Activated CD8-positive, alpha-beta T cell treated with anti-CD3 and anti-CD28 coated beads, Interleukin-2, amount 10 ng/mL, durations not matched to agents 7 days and 5 days (primary cell): ENCODE measurements at places on chromosomes 3 and 15. TPM values are rescaled to one million over a fixed set of nuclear protein-coding genes. Genes with fewer than 3 reads are reported as not detected.

DNA sequence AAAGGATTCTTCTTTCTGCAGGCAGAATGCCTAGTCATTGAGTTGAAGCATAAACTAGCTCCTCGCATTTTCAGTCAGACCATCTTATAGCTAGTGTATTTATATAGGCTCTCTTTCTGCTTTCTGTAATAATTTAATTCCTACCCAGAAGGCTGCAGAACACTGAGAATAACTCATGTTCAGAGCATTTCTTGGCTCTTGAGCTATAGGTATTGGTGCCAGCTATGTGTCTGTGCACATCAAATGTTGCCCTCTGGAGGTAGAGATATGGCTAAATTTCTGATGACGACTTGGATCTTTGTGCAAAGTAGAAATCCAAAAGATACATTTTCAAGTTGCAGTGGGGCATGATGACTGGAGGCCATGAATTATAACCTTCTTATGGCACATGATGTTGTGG is 336.2 kb upstream of the TPM1 start:
- H3K27me3 ChIP-seq, result no peaks in the 10 kb centered on the region
- H3K4me1 ChIP-seq, result no peaks in the 10 kb centered on the region
- no peak overlapping the region for H3K27ac ChIP-seq
- H3K36me3 ChIP-seq, result no peaks in the 10 kb centered on the region

DNA sequence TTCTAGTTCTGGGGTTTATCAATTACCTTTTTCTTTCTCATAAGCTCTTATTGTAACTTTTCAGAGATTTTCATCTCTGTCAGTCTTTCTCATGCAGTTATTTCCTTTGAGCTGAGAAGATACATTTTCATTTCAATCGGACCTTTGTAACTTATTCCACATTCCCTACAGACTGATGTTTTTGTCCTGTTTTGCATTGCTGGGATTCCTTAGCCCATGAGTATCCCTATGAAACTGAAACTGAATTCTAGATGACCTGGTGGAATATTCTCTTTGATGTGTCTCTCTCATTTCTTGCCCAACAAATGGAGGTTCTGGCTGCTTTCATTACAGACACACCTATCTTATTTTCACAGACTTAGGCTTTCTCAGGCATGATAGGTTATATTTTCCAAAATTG is 10.5 kb upstream of the EPHA6 start:
- no peak for DNase-seq
- no peaks in the 10 kb centered on the region for H3K27me3 ChIP-seq
- no peak overlapping the region for H3K27ac ChIP-seq
- H3K4me3 ChIP-seq, result no peak overlapping the region

- no peak overlapping the region for H3K27ac ChIP-seq
- H3K4me1 ChIP-seq, result peaks cover 3% of the 10 kb centered on the region
- no peaks in the 10 kb centered on the region for H3K27me3 ChIP-seq
Observed at GRCh38 chr3:78804251-78805037, 963.4 kb downstream of the ROBO1 start.

- no peaks in the 10 kb centered on the region for H3K4me1 ChIP-seq
- H3K27me3 ChIP-seq, result no peaks in the 10 kb centered on the region
- H3K4me3 ChIP-seq, result no peak overlapping the region
- no peak overlapping the region for H3K27ac ChIP-seq
- DNase-seq, result no peak
Observed at GRCh38 chr3:175307642-175308041, 448.5 kb downstream of the NAALADL2 start.

DNA sequence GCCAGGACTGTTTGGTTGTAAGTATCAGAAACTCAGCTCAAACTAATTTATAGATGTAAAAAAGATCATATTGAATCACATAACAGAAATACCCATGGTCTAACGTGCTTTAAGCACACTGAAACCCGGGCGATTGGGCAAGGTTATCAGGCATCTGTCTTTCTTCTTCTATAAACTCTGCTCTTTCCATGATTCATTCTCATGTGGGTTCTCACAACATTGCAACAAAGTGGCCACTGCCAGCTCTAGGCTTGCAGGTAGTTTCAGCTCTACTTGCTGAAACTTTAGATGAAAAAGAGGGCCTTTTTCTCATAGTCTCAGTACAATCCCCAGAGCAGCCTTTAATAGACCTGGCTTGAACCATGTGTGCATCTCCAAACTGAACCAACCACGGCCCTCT is 456.1 kb downstream of the MFSD1 start:
- H3K4me3 ChIP-seq, result no peak overlapping the region
- H3K4me1 ChIP-seq, result no peaks in the 10 kb centered on the region
- no peak overlapping the region for H3K27ac ChIP-seq
- DNase-seq, result no peak
- H3K27me3 ChIP-seq, result peaks cover 5% of the 10 kb centered on the region
- no peaks in the 10 kb centered on the region for H3K36me3 ChIP-seq

DNA sequence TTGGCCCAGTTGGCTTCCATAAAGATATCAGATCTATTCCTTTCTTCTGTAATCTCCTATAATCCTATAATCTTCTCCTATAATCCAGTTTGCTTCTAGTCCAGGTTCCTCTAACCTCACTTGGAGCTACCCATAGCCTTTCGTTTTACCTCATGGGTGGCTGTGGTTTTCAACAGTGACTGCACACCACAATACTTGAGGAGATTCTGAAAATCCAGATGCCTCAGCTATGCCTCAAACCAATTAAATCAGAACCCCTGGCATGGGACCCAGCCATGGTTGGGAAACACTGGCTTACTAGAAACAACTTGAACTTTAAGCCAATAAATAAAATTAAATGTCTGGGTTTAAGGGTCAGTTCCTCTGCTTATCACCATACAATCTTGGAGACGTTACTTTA is 86.1 kb upstream of the NTRK3 start:
- no peak overlapping the region for H3K4me3 ChIP-seq
- H3K4me1 ChIP-seq, result no peaks in the 10 kb centered on the region
- H3K36me3 ChIP-seq, result no peaks in the 10 kb centered on the region

Gene RFX7
- 35.1 TPM for total RNA-seq

Gene EFHB
- total RNA-seq, result 0.44 TPM

Gene FETUB
- total RNA-seq, result not detected

Gene TICRR
- total RNA-seq, result 36.5 TPM

Gene CCDC54
- total RNA-seq, result not detected
